Purkinje cell (primary cell): ENCODE measurements at places on chromosomes 5 and 9. TPM values are rescaled to one million over a fixed set of nuclear protein-coding genes. Genes with fewer than 3 reads are reported as not detected.

Gene CARTPT
- 5.1 TPM in 1 of 2 replicates, not detected in the other for polyA plus RNA-seq

Gene RGS7BP
- 54.7 and 72.3 TPM in 2 replicates for polyA plus RNA-seq

Gene FAM78A
- 0.24 TPM in 1 of 2 replicates, not detected in the other for polyA plus RNA-seq

Gene SLC6A19
- polyA plus RNA-seq = not detected in 2 replicates

Gene SLC6A18
- not detected in 2 replicates for polyA plus RNA-seq

Gene SLC6A7
- polyA plus RNA-seq = 0.65 TPM in 1 of 2 replicates, not detected in the other

Gene SMIM33
- not detected in 2 replicates for polyA plus RNA-seq
